Activated CD4-positive, alpha-beta T cell treated with anti-CD3 and anti-CD28 coated beads, Interleukin-2, Interleukin-4, amounts not matched to agents 100 ng/mL and 50 ng/mL, durations not matched to agents 16 hours and 8 hours (primary cell): ENCODE measurements at places on chromosomes 3 and 15.
A peak's percentile ranks its signal among the peaks of the same experiment; 100 is the strongest.

GRCh38 chr3:126321490-126321889 lies 35.7 kb downstream of the KLF15 start:
- no peak for DNase-seq

DNA sequence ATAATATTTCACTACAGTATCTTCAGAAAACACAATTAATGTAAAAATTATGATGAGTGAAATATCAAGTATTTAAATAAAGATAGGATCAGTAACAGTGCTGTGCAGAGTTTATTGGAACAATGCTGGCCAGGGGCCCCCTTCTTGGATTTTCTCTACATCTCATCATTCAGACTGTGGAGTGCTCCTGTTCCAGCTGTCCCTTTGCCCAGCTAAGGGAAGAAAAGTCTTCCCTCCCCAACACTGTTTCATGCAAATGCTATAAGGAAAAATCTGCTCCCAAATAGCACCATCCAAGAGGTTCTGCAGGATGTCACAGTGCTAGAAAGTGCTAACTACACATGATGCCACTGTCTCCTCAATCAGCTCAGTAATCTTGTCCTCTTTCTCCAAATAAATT lies 64.5 kb downstream of the RPL39L start:
- no peak for DNase-seq

GRCh38 chr3:187931770-187932278 lies 186.6 kb upstream of the BCL6 start:
- no peak for DNase-seq

- no peak for DNase-seq
These were observed 23.8 kb upstream of the PSMD6 start for GRCh38 chr3:64046996-64047594.

GRCh38 chr3:53402326-53402725 lies 55.0 kb upstream of the DCP1A start:
- DNase-seq: no peak

GRCh38 chr3:172981407-172981983 lies 159.5 kb downstream of the SPATA16 start:
- no peak for DNase-seq

- DNase-seq: no peak
These were observed 76.0 kb upstream of the HACD2 start for GRCh38 chr3:123660900-123661299.

DNA sequence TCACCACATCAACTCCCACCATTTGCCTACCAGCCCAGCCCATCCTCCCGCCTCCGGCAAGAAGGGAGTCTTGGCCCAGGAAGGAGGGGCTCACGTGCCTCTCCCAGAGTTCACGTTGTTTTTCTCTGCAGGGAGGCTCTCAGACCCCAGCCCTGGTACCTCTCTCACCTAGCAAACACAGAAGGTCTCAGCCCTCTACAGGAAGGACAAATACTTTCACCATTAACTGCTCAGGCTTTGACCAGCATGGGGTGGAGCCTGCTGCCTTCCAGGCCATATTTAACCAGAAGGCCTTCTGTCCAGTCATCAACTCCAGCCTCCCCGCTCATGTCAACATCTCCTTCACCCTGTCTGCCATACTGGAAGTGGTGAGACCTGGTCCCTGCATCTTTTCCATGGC lies 19.0 kb upstream of the HTR3E start:
- DNase-seq: no peak

GRCh38 chr3:39631136-39631535 lies 163.7 kb downstream of the MOBP start:
- DNase-seq: no peak

DNA sequence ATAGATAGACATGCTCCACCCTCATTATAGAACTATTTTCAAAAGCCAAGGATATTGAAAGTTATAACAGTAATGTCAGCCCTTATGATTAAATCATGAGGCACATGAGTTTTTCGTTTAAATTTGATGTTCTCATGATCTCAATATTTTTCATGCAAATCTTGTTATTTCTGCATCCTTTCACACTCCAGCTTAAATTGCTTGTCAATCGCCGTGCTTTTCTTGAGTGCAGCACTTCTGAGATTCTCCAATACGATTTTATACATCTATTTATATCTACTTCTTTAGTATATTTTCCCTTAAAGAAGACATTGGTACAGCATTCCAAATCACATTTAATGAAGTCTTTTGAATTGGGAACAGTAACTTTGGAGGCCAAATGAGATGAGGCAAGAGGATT lies 171.2 kb upstream of the GBE1 start:
- DNase-seq: no peak

GRCh38 chr3:126867190-126867862 lies 115.6 kb upstream of the PLXNA1 start:
- DNase-seq: no peak

- no peak for DNase-seq
These were observed 286.1 kb upstream of the TLE3 start for GRCh38 chr15:70383856-70384255.

DNA sequence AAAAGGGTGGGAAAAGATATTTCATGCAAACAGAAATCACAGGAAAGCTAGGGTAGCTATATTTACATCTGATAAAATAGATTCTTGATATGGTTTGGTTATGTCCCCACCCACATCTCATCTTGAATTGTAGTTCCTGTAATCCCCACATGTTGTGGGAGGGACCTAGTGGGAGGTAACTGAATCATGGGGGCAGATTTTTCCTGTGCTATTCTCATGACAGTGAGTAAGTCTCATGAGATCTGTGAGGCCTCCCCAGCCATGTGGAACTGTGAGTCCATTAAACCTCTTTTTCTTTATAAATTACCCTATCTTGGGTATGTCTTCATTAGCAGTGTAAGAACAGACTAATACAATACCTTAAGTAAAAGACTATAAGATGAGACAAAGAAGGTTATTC lies 558.1 kb downstream of the RSL24D1 start:
- DNase-seq: no peak

- DNase-seq: no peak
These were observed 65.2 kb upstream of the SPPL2A start for GRCh38 chr15:50830477-50831354.

DNA sequence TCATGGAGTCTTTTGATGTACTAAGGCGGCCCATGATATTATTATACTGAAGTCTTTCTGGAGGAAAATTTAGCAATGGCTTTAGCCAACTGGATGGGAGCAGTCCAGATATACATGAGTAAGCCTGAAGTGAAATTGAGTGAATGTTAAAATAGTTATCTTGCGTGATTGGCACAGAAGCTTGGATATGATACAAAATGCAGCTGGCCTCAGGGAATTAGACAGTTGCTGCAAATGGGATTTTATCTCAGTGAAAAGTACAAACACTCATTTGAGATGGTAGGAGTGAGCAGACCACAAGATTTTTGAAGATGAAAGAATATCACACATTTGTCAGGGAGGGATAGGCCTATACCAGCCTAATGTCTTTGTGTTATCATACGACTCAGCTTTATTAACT lies 8.9 kb downstream of the LMOD3 start:
- no peak for DNase-seq

DNA sequence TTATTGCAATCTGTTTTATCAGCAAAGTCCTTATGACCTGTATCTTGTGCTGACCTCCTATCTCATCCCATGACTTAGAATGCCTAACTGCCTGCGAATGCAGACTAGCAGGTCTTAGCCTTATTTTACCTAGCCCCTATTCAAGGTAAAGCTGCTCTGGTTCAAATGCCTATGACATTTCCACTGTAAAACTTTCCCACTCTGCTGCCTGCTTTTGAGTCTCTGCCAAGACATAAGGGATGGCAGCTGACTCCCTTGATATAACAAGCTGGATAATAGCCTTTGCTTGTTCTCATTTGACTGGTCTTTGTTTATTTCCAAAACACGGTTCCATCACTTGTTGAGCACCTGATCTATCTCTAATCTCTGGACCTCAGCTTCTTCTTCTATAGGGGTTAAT lies 131.9 kb upstream of the STRIT1 start:
- no peak for DNase-seq

- no peak for DNase-seq
These were observed 17.1 kb downstream of the CHST13 start for GRCh38 chr3:126540951-126541627.

GRCh38 chr3:122626515-122627180 lies 49.2 kb downstream of the PARP15 start:
- no peak for DNase-seq

DNA sequence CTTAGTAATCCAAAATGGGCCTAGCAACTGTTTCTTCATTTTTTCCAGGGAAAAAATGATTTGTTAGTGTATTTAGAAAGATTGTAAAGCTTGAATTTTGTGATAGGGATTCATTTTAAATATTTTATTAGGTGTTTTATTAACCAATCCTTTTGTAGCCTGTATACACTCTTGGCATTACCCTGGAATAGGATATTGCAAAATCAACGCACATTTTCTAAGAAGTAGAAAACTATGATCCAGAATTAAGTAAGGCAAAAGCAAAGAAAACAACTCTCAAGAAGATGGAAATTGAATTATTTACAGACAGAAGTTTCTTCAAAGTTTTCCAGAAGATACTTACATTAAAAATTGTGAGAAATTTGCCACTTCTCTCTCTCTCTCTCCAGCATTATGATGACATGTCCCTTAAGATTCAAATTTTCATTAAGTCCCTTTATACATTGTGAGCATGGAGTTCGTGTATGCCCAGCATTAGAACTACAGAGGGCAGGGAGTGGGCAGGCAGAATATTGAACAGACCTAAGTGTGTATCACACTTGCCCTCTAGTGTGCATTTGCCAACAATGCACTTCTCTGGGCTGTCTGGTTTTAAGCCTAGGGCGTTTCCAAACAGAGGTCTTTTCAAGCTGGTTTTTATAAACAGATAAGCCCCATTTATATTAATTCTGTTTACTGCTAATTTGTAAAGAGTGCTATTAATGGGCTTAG lies 28.5 kb upstream of the CMSS1 start:
- peak; percentile 28 for DNase-seq

DNA sequence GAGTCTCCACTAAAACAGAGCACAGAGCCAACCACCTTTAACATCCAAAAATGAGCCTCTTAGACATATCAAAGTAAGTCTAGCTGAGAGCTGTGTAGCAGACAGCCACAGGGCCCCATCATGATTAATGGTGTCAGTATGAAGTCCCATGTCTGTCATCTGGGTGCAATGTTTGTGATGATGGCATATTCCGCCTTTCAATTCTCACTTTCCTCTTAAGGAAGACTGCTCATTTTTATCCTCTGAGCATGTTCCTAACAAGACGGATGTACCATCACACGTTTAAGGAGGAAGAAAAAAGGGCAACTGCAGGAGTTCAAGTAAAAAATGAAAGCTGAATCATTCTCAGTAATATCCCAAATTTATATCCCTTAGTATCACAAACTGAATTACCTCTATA lies 85.8 kb upstream of the KCNMB2 start:
- no peak for DNase-seq

DNA sequence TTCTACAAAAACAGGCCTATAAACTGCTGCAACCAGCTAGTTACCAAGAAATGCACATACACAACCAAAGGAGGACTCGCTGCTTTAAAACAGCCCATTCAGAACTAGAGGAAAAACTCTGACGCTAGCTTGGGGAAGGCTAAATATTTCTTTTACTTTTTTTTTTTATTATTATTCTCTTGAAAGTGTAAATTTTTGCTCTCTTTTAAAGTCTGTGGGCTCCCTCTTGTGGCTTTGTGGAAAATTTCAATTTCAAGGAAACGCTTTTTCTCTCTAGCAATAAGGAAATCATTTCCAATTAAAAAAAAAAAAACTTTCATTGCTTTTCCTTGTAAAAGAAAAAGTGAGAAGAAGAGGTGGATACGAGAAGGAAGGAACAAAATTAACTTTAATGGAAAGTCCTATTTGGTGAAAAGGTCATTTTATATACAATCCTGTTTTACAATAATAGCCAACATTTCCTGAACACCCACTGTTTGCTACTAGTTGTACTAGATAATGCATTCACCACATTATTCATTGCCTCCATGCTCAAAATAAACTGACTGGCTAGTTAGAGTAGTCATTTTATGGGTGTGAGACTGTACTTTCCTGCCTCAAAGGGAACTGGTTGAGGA lies 51.2 kb upstream of the SAMMSON start:
- DNase-seq: peak; percentile 11

- DNase-seq: no peak
These were observed 805.3 kb upstream of the LMCD1 start for GRCh38 chr3:7696320-7696719.

GRCh38 chr3:190294030-190294429 lies 28.2 kb downstream of the CLDN1 start:
- no peak for DNase-seq

DNA sequence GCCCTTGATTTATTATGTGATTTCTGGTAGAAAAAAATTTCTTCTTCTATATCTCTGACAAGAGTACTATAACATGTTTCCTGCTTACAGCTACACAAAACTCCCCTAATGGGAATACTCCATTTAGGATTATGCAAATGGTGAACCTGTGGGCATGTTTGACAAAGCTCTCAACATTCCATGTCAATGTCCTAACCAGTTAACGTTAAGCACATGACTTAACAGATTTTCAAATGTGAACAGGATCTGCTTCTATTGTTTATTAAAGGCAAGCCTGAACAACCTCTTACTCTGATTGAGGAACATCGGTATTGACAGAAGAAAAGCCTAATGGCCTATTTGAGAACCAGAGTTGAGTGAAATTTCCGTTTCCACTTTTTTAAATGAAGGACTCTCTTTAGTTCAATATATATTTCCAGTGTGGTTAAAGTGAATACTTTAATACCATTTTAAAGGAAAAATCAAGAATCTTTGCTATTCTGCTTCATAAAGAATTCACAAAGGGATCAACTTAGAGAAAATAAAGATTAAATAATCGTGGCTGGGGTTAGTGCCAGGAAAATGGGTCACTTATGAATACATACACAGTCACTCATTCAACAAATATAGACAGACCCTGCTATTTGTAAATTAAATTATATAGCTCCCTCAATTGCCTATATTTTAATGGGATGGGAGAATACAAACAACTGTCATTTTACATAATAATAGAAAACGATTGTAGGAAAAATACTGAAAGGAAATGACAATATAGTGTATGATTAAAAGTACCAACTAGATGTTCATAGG lies 300.3 kb upstream of the CBLB start:
- no peak for DNase-seq

DNA sequence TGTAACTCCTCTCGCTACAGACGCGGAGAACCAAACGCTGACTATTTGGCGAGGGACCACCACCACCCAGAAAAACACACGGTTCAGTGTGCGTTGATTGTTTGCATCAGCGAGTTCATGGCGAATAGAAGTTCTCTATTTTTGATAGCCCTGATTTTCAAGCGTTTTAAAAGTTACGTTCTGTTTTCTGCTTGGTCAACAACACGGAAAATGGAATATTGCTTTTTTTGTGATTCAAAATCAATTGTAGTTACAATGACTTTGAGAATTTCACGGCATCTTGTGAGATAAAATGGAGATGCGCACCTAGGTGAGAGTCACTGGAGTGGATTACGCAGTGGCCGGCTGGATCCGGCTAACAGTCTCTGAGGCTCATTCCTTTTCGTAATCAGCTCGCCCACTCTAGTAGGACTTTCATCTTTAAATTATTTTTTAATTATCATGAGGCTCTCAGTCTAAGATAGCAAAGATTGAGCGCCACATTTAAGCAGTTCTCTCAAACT lies 54.8 kb downstream of the CCDC54 start:
- DNase-seq: no peak

- DNase-seq: peak; percentile 6
These were observed 16.1 kb downstream of the AMOTL2 start for GRCh38 chr3:134357914-134358811.

- no peak for DNase-seq
These were observed 5.6 kb downstream of the TSEN2 start for GRCh38 chr3:12489832-12490231.

- no peak for DNase-seq
These were observed 52.7 kb downstream of the OTOL1 start for GRCh38 chr3:161549261-161549660.

- DNase-seq: no peak
These were observed 1077.8 kb downstream of the ZPLD1 start for GRCh38 chr3:103512595-103512994.
